ENCODE measurements at places on chromosomes 5 and 9.

- DNase-seq: no peak
These were observed 17.7 kb downstream of the CAVIN4 start for GRCh38 chr9:100595391-100596199.

DNA sequence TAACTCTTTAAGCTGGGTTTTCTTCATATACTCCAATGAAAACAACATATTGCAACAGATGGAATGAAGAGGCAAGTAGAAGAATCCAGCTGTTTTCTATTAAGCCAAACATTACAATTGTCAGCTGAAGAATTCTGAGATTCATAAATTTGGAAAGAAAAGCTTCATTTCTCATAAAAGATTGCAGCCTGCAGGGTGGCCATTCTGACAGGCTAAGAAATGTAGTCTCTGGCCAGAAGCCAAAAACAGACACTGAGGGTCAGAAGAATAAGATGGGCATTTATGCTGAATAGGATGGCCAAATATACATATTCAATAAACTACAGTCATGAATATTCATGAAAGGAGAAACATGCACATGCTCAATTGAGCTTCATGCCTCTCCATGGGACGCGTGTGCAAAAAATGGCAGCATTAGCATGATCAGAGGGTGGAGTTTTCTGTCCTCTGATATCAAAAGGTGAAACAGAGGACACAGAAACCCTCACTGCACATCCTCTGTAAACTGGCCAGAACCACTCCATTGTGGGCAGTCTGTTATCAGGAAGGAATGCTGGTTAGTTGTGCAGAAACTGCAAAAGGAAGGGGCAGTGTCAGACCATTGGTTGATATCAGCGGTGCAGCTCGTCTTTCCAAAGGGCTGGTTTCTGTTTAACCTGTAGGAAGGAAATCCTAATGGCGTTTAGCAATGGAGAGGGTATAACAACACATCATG is 50.2 kb downstream of the FXN start:
- DNase-seq: no peak

GRCh38 chr9:120014796-120015195 is 565.2 kb downstream of the CDK5RAP2 start:
- no peak for DNase-seq

DNA sequence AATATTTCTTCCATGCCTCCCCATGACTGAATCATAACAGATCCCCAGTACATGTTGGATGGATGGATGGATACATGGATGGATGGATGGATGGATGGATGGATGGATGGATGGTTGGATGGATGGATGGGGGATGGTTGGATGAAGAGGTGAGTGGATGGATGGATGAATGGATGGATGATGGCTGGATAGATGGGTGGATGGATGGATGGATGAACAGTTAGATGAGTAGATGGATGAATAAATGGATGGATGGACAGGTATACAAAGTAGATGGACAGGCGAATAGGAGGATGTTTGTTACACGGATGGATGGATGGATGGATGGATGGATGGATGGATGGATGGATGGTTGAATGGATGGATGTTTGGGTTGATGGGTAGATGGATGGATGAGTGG is 120.0 kb upstream of the HAND1 start:
- no peak for DNase-seq

DNA sequence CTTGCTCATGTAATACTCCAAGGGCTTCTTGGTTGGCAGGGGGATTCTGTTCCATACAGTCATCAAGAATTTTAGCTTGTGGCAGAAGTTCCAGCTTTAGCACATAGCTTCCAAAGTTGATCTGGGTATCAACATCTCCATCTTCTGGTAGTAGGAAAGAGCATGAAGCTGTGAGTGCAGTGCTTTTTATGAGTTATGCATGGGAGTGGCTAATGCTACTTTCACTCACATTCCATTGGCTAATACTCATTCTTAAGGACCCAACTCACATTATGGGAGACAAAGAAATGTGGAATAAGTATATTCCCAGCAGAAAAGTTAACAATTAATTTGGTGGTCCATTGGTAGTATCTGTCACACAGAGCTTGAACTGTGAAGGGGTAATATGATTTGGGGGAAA is 194.2 kb upstream of the CHD1 start:
- DNase-seq: no peak

- no peak for DNase-seq
These were observed 6.7 kb upstream of the NSMF start for GRCh38 chr9:137465720-137466388.

DNA sequence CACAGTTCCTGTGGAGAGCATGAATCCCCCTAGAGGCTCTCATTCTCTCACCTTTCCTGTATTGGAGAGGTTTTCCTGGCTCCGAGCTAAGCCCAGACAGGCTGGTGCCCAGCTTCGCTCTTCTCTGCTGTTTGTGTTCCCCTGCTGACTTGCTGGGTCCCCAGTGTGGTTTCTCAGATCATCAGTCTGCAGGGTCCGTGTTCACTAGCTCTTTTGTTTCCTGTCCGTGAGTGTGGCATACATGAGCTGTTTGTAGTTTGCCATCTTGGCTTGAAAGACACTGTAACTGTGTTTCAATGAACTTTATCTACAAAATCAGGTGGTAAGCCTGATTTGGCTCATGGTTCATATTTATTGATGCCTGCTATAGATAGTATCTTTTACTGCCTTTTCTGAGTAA is 23.8 kb downstream of the LOX start:
- no peak for DNase-seq

GRCh38 chr5:84303315-84303714 is 81.4 kb downstream of the EDIL3 start:
- DNase-seq: no peak

DNA sequence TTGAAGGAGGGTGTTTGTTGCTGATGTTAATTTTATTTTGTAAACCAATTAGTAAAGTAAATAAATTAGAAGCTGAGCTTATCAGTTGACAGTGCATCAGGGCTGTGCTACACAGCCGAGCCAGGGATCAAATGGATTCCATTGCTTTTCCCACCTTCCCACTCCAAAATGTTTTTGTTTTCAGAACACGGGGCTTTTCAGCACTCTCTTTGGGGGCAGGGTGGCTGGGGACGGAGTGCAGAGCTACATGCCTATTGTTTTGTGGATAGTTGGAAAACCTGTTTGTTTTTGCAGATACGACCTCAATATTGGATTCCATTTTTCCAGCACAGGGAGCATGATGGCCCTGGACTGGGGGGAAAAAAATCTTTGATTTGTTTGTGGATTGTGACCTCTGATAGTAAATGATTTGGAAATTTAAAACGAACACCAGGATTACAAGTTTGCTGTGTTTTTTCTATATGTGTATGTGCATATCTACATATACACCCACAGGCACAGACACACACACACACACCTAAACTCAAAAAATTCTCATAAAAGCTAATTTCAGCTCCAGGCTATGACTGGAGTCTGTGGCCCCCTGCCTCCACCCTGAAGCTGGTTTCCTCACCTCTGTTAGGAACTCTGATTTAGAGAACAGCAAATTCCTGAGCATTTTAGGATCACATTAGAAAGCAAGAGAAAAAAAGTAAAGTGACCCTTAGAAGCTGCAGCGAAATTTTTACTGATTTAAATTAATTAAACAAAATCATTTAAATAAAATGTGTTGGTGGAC is 371.7 kb upstream of the IRX2 start:
- peak; percentile 9 for DNase-seq

DNA sequence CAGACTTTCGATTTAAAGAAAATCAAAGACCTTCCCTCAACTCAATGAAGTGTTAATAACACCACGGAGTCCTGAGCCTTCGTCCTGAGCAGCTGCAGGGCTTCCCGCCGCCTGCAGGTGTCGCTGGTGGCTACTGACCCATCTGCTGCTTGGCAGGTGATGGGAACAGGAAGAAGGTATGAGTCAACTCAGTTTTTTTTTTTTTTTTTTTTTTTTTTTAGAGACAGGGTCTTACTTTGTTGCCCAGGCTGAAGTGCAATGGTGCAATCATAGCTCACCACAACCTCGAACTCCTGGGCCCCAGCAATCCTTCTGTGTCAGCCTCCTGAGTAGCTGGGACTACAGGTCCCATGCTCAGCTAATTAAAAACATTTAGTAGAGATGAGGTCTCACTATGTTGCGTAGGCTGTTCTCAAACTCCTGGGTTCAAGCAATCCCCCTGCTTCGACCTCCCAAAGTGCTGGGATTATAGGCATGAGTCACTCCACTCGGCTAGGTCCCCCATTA is 185.7 kb upstream of the IL12B start:
- peak; percentile 89 for DNase-seq

- DNase-seq: no peak
These were observed 179.0 kb upstream of the CD180 start for GRCh38 chr5:67375606-67376005.

- DNase-seq: no peak
These were observed 17.1 kb upstream of the OLFM1 start for GRCh38 chr9:135070198-135070951.

DNA sequence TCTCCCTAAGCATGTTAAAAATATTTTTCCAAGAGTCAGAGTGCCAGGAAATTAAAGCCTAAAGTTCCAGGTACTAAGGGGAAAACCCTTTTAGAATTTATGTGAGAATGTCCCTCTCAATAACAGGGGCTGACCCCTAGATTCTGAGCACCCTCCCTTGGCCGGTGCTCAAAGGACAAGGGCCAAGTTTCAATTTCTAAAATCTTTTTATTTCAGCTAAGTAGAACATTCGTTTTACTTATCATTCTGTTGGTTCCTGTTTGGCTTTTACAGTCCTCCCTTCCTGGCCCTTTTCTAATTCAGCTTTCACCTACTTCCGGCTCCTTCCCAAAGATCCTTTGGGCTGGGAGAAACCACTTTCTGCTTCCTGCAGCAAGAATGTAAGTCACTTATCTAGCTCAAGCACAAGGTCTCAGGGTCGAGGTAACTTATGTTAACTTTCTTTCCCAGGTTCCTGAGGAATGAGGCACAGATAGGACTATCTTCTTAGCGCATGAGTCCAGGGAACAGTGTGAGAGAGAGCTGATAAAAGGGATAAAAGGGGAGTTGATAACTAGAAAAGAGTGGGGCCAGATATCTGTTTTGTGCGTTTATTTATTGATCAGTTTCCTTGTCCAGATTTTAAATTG is 34.6 kb upstream of the F2RL2 start:
- no peak for DNase-seq

DNA sequence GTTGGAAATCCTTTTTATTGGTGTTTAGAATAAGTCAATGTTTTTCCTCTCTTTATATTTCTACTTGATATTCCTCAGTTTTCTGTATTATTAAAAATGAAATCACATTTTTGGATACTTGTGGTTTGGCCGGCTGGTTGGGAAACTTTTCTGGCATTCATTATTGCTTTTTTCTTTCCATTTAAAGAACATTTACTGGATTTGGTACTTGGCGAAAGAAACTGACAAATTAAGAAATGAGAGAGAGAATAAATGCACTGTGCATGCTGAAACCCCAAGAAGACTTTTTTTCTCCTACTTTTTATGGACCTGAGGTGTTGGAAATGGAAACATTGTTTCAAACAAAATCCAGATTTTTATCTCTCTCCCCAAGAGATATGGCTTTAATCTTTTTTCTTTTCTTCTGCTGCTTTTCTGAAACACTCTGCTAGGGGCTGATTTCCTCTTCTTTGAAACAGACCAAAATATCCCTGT is 128.4 kb downstream of the SNX18 start:
- DNase-seq: no peak

- DNase-seq: no peak
These were observed 7.9 kb upstream of the RNF145 start for GRCh38 chr5:159217236-159217635.

DNA sequence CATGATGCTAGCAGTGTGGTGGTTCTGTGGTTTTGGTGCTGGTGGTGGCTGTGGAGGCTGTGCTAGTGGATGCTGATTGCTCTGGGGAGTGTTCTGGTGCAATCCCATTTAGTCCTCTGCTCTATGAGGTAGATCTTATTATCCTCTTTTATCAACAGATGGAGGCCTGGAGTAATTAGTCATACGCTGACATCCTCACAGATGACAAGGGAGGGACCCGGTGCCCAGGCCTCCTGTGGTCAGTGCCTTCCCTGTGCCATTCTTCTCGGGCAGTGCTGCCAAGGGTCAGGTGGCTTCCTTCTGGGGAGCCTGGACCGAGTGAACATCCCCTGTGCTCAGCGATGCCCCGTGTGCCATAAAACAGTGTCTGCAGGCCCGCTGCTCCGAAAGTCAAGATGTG is 74.5 kb downstream of the COL5A1 start:
- DNase-seq: no peak

DNA sequence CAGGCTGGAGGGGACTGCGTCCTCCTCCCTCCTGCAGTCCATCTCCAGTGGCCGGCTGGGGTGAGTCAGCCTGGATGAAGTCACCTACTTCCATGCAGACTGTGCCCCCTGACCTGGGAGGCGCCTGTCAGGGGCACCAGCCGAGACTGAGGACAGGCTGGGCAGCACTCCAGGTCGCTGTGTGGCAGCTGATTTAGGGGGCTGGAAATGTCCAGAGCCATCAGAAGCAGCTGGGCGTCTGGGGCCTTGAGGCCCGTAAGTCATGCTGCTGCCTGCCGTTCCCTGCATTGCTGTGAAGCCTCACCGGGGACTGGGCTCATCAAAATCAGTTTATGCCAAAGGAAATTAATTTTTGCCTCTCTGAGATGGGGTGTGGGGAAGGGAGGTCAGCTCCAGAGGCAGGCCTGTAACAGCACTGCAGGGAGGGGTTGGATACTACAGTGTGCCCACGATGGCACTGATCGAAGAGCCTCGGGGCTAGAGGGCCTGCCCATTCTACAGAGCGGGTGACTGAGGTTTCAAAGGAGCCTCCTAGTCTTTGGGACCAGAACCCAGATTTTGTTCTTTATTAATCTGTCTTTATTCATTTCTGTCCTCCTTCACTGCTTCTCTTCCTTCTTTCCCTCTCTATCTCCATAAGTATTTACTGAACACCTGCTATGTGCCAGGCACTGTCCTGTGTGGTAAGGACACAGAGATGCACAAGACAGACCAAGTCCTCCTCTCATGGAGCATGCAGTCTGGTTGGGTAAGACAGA is 70.4 kb upstream of the PSD2 start:
- no peak for DNase-seq

DNA sequence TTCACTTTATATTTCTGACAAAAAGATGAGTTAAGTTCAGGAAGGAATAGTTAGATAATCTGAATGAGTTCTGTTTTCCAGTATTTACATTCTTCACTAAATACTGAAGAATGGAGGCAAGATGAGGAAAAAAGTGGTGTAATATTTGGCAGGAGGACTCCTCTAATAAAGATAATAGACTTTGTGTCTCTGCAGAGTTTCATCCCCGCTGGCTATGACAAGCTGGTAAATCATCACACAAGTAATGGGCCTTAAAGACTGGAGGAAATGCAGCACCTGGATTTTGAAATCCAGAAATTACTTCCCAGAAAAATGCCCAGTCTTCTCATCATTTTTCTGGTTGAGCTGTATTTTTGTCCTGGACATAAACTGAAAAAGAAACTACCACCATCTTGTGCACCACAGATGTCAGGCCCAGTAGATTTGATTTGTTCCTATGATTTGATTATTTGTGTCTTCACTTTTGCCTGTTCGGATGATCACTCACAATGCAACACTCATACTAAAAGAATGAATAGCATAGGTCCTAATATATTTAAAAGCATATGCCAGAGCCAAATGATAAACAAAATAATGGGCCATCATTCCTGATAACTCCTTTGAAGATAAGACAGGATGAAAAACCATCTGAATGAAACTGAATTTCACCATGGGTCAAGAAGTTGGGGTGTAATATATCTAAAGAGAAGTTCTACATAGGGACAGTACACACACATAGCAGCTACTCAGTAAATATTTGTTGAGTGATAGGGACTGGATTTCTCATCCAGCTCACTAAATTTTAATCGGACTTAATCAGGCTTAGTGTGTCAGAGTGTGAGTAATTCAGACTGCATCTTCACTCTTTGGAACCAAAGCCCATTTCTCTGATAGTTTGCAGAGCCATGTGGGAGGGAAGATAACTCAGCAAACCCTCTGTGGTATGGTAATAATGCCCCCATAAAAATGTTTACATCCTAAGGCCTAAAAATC is 200.5 kb downstream of the HINT1 start:
- no peak for DNase-seq

- DNase-seq: no peak
These were observed 114.5 kb downstream of the COL5A1 start for GRCh38 chr9:134756098-134756497.

Data from activated CD8-positive, alpha-beta memory T cell treated with anti-CD3 and anti-CD28 coated beads for 24 hours (primary cell).